ENCODE measurements at places on chromosomes 2 and 18. TPM values are rescaled to one million over a fixed set of nuclear protein-coding genes. Genes with fewer than 3 reads are reported as not detected.
A peak's percentile ranks its signal among the peaks of the same experiment; 100 is the strongest.

DNA sequence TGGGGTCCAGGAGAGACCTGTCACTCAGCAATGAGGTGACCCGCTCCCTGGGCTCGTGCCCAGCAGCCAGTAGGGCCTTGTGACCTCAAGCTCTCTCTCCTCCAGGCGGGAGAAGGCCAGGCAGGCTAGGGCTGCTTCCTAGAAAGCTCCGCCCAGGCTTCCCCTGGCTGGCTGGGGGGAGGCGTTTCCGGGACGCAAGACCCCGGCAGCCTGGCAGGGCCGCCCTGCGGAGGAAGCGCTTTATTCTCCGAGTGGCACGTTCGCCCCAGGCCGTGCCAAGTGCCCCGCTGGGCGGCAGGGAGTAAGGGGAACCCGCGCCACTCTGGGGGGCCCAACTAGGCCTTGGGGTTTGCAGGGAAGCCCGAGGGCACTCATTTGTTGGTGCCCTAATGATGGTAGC lies 21.2 kb upstream of the EPAS1 start:
- no peak for DNase-seq

The GAREM2 gene
- total RNA-seq = 11.0 TPM

DNA sequence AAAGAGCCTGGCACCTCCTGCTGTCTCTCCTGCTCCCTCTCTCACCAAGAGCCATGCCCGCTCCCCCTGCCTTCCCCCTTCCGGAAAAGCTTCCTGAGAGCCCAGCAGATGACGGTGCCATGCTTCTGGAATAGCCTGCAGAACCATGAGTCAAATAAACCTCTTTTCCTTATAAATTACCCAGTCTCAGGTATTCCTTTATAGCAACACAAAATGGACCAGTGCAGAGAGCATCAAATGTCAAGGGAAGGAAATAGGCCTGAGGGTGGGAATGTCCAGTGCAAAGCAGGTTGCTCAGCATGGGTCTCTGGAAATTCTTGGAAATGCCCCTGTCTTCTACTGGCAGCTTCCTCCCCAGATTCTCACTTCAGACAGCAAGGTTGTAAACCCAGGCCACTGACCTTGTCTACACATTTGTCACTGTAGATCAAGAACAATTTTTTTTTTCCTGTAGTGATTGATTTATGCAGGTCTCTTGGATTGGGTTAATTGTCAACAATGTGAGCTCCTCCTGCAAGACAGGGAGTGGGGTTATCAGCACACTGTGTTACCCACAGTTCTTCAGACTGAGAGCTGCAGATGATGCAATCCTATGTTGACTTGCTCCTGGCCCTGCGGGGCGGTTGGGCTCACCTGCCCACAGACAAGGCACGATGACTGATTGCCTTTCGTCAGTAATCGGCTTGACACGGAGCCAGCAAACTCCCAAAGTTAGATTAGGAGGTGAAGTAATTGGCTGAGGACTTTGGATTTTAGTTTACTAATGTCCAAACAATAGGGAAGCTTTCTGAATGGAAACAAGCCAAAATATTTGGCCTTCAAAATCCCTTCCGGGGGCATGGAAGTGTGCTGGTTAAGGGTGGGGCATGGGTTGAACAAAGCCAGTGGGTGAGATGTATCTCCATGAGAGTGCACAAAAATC lies 5.4 kb upstream of the BOD1L2 start:
- no peak for DNase-seq

DNA sequence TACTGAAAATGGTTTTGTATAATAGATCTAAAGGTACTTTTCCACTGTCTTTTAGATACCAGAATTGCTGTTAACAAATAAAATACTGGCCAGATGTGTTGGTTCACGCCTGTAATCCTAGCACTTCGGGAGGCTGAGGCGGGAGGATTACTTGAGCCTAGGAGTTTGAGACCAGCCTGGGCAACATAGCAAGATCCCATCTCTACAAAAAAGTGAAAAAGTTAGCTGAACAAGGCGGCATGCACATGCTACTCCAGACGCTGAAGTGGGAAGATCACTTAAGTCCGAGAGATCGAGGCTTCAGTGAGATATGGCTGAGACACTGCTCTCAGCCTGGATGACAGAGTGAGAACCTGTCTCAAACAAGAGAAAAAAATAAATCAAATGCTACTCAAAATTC lies 2.8 kb downstream of the HNMT start:
- DNase-seq = no peak

The PSMA8 gene
- total RNA-seq = not detected

The CHST9 gene
- total RNA-seq = 6.8 TPM

The CHMP1B gene
- total RNA-seq = 32.2 TPM

GRCh38 chr2:186683341-186683740 lies 10.5 kb upstream of the FAM171B start:
- DNase-seq = no peak

The SLC1A4 gene
- 44.3 TPM for total RNA-seq

- DNase-seq = no peak
Measured at GRCh38 chr2:203934711-203935438, 1.7 kb upstream of the ICOS start.

DNA sequence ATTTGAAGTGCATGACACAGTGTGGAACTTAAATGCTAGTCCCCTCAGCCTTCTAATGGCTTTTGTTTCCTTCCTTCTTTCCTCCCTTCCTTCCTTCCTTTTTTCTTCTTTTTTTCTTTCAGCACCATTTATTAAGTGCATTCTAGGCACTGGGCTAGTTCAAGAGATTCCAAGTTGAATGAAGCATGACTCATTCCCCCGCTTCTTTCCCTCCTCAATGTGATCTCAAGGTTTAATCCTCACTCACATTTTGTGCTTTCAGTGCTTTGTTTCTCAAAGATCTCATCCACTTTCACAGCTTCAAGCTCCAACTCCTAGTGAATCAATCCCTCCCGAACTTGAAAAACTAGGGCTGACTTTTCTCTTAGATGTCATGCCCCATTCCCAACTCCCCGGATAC lies 90.1 kb downstream of the LBH start:
- no peak for DNase-seq

DNA sequence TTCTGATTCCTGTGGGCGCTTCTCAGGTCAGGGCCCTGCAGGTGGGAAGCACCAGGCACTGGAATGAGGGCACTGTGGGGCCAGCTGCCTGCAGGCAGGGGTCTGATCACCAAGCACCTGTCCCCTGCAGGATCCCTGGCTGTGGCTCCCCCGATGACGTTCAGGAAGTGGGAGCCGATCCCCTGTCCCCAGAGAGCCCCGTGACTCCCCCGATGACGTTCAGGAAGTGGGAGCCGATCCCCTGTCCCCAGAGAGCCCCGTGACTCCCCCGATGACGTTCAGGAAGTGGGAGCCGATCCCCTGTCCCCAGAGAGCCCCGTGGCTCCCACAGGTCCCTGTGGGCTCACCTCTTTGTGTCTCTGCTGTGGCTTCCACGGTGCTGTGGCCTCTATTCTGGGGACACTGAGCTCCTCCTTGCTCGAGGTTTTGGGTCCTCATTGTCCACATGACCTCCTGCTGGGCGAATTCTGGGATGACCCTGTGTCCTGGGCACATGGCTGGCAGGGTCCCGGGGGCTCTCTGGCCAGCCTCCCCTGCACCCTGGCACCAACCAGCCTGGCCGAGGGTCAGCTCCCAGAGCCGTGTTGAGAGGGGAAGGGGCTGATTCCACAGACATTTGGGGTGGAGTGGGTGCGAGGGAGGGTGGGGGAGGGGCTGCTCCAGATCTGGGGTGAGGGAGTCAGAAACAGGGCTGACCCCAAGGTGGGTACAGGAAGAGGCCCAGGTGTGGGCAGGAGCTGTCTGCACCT lies 4.8 kb downstream of the NEU4 start:
- DNase-seq = no peak

The WDR12 gene
- 22.9 TPM for total RNA-seq

DNA sequence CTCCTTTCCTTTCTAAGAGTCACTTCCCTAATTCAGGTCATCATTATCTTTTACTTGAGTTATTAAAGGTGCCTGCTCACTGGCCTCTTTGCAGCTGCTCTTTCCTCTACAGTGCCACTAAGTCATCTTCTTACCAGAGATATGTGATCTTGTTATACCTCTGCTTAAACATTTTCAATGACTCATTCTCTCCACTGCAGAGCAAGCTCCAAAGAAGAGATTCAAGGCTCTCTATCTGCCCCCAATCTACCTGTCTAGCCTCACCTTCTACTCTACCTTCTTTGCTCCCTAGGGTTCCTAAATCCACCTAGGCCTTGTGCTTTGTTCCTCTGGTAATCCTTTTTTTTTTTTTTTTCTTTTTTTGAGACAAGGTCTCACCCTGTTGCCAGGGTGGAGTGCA lies 3.1 kb downstream of the ARHGEF33 start:
- no peak for DNase-seq

The COLEC12 gene
- 25.3 TPM for total RNA-seq

GRCh38 chr2:99754210-99754609 lies 264.4 kb upstream of the REV1 start:
- no peak for DNase-seq

GRCh38 chr2:84807063-84807485 lies 73.8 kb downstream of the TRABD2A start:
- no peak for DNase-seq

DNA sequence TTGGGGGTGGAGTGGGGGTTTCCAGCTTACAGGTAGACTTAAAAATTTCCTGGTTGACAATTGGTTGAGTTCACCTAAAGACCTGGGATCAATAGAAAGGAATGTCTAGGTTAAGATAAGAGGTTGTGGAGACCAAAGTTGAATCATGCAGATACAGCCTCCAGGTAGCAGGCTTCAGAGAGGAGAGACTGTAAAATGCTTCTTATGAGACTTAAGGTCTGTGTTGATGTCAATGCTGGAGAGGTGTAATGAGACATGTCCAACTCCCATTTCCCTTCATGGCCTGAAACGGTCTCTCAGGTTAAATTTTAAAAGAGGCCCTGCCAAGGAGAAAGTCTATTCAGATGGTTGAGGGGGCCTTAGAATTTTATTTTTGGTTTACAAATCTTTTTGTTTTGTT lies 38.5 kb upstream of the RND3 start:
- DNase-seq = no peak

GRCh38 chr2:5561006-5561405 lies 131.2 kb upstream of the SOX11 start:
- no peak for DNase-seq

The RAD51AP2 gene
- total RNA-seq = 0.54 TPM

The RBMS1 gene
- total RNA-seq = 78.7 TPM

- DNase-seq = no peak
Measured at GRCh38 chr2:209321076-209321475, 102.8 kb upstream of the MAP2 start.

GRCh38 chr2:173884025-173884802 lies 81.0 kb downstream of the SP3 start:
- peak; percentile 12 for DNase-seq

The LIPG gene
- total RNA-seq = 10.0 TPM

Measured in cerebellum (tissue), 4 donors.